GM23248 (cell line): ENCODE measurements at places on chromosomes 5 and 9.

DNA sequence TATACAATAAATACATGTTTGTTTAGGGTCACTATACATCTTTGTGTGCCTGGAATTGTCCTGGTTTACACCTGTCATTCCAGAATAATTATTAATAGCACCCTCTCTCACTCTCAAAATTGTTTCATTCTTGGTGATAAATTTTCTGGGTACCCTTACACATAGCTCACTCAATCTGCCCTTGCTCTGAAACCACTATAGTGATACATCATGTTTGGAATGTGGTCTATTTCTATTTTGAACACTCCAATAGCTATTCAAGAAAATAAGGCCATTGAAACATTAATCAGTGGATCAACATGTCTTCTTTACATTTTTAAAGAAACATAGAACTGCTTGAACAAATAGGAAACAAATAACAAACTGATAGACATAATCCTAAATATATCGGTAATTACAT, 158.7 kb downstream of the ARRDC3 start:
- peak; percentile 49 for DNase-seq

DNA sequence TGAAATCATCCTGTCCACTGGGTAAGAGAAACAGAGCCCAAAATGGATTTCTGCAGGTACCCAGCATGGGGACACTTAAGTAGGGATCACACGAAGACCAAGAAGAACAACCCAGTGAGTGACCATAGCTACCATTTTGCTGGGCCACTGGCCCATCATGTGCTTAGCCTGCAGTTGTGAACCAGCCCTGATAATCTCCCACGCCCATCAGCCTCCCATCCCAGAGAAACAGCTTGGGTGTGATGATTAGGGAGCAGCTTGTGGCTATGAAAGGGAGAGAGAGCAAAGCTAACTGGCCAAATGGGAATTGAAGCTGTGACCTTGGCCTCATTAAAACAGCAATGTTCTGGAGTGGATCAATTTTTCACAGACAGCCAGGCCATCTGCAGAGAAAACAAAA, 138.5 kb downstream of the SLC24A2 start:
- DNase-seq = no peak

DNA sequence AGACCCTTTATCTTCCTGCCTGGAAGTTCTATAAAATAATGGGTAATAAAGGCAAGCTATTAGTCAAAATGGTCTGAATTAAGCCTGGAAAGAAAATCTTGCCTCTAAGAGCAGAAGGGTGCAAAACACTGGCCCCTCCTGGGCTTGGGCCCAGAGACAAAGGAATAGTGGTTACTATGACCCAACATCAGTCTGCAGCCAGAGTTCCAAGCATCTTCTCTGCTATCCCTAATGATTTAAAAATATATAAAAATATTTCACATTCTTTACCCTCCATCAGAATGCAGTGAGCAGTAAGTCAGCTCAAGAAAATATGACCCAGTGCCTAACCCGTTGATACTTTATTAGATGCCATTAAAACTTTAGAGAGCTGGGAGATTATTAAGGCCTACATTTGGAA, 14.7 kb downstream of the TNFAIP8 start:
- peak; percentile 26 for DNase-seq

GRCh38 chr5:145975361-145976066, 39.1 kb downstream of the SH3RF2 start:
- peak; percentile 32 for DNase-seq

- no peak for DNase-seq
Observed at GRCh38 chr5:159227452-159227851, 18.1 kb upstream of the RNF145 start.

DNA sequence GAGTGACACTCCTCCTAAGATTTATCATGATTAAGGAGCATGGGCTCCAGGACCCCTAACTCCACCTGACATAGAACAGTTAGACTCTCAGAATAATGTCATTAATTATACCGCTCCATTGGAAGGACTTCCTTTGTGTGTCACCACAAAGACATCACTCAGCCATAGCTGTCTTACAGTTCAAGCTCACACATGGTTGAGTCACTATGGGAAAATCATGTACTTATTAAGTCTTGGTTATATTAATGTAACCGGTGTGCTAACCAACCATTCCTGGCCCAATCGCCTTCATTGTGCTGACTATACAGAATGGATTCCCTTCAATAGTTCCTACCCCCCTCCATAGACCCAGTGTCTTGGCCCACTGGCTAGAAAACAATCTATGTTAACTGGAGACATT, 10.9 kb upstream of the MCCC2 start:
- DNase-seq = no peak

- DNase-seq = no peak
Observed at GRCh38 chr9:90514877-90515276, 127.7 kb downstream of the DIRAS2 start.

DNA sequence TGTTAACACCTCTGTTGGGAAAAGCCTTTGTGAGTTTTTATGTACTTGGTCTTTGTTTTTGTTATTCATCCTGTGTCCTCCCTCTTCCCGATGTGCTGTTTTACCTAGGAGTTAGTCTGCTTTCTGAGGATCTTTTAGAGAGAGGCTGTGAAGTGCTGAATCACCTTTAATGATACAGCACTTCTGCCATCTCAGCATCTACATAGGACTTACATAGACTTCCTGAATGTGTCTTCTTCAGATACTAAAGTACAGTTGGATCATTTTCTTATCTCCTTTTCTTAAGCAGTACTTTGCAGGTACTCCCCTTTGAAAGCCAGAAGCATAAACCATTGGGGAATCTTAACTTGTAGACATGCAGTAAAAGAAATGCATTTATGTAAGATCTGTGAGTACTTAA, 31.5 kb downstream of the OTULIN start:
- DNase-seq = peak; percentile 28

DNA sequence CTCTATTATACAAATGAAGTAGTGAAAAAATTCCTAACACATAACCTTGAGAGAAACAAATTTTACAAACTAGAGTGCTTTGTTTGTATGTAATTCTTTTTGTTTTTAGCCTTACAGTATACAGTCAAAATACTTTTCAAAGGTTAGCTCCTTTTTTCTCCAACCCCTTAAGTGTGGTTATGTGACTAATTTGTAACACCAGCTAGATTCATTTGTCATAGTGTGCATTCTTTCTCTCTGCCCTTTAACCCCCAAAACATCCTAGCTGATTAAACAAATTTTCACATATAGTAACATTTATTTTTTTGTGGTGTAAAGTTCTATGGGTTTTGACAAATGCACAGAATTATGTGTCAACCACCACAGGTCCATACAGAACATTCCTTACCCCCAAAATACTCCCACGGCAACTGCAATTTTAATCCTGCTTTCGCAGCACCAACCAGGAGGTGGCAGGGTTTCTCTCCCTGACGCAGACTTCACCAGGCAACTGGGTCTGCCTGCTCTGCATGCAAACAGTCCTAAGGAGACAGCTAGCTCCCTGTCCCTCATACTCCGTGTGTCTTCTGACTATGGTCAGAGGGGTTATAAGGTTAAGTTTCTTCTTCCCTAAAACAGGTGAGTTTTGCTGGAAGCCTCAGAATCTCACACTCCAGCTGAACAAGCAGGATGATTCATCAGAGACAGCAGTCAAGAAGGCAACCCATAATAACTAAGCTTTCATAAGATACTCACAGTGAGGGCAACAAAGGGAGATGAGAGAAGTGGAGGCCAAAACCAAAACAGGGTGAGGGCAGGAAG, 44.5 kb upstream of the NR5A1 start:
- peak; percentile 79 for DNase-seq

DNA sequence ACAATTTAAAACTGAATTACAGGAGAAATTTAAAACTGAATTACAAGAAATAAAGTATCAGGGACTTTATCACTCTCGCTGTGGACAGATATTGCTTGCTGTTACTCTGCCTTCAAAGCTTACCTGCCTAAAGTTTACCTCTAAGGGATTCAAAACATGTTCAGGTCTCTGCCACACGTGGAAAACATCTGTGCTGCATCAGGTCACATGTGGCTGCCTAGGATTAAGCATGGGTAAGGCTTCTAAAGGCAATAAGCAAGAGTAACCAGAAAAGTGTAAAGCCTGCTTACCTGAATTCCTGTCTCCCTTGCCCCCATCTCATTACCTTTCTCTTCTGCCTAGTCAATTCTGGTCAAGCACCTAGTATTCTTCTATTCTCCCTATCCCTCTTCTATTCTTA, 18.9 kb downstream of the MINAR2 start:
- DNase-seq = no peak

DNA sequence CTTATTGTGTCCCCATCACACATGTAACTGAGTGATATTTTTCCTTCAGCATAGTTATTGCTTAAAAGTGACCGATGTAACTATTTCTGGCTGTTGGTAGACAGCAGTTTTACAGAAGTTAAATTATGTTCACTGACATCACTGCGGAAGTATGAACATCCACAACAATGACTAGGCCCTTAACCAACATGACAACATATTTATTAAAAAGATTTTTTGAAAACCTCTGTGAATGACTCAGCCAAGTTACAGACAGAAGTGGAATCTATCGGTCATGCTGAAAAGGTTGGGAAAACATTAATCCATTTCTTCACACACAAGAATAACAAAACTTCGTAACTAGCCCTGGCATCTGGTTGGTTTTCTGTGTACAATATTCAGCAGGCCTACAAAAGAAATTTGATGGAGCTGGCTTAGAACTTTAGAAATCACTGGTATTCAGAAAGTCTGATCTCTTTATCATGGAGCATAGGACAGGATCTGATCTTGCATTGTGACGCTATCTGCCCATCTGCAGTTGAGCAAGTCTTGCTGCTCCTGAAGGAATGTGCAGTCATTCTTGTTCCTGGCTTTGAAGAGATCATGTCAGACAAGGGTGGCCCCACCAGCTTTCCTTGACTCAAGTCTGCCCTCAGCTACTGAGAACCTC, 6.5 kb downstream of the GLIS3 start:
- DNase-seq = peak; percentile 97

DNA sequence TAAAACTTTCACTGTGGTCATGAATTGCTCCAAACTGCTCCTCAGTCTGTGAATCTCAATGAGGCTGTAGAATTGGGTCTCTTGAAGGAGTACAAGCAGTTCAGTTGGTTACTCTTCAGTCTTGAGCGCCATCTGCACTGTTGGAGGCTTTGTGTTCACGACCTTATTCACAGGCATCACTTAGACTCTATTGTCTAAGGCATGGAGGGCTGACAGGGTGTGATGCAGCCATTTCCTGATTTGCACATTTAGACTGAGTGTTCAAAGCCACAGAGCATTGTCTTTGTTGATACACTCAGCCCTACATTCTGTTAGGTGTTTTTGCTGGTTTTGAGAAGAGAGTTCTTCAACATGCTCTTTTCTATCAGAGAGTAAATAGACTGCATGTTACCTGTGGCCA, 355.9 kb upstream of the RIOK2 start:
- no peak for DNase-seq

DNA sequence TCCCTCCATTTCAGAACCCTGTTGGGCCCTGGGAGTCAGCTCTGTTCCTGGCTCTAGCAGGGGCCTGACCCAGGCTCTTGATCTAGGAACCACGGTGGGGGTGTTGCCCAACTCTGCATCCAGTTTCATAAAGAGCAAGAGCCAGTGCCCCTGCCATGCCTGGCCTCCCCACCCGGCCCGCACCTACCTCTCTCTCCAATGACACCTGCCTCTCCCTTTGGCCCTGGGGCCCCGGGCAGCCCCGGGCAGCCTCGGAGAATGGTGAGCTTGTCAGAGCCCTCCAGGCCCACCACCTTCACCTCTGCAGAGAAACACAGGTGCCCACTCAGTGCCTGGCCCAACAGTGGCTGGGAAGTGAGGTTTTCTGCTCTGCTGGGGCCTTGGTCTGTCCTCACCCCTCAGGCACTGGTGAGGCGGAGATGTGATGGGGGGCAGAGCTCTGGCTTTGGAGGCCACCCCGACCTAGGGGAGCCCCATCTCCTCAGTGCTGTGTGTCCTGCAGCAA, 1.5 kb downstream of the FCN1 start:
- DNase-seq = no peak

- DNase-seq = no peak
Observed at GRCh38 chr5:160366230-160366629, 4.2 kb downstream of the C1QTNF2 start.

GRCh38 chr5:155514105-155514563, 500.6 kb downstream of the KIF4B start:
- no peak for DNase-seq
